ENCODE measurements at places on chromosomes 4 and X. TPM values are rescaled to one million over a fixed set of nuclear protein-coding genes. Genes with fewer than 3 reads are reported as not detected.

GRCh38 chr4:165612936-165613335 lies 234.1 kb downstream of the CPE start:
- no peak for DNase-seq

GRCh38 chrX:129606918-129607317 lies 47.8 kb downstream of the APLN start:
- peak; percentile 62 for DNase-seq

- no peak for DNase-seq
Measured at GRCh38 chr4:134702374-134702773, 500.8 kb upstream of the PABPC4L start.

- DNase-seq: no peak
Measured at GRCh38 chr4:87835197-87835596, 2.4 kb downstream of the MEPE start.

DNA sequence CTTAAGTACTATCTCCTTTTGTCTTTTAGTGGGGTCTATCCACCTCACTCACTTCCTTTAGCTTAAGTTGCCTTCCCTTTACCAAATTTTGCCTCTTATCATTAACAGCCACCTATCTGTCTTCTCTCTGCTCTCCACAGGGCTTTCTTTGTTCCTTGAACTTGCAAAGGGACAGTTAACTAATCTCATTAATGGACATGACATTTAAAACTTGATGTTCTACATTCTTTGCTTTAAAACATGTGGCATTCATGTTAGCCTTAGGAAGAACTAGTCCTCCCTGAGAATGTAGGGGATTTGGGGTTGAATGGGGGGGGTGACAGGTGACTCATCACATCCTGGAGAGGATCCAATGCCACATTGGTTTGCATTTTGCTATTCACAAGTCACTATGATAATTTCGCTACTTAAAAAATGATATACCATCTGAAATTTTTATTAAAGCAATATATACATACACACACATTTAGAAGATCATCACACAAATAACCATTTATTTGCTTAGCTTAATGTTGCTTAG lies 41.0 kb upstream of the DMD start:
- no peak for DNase-seq

DNA sequence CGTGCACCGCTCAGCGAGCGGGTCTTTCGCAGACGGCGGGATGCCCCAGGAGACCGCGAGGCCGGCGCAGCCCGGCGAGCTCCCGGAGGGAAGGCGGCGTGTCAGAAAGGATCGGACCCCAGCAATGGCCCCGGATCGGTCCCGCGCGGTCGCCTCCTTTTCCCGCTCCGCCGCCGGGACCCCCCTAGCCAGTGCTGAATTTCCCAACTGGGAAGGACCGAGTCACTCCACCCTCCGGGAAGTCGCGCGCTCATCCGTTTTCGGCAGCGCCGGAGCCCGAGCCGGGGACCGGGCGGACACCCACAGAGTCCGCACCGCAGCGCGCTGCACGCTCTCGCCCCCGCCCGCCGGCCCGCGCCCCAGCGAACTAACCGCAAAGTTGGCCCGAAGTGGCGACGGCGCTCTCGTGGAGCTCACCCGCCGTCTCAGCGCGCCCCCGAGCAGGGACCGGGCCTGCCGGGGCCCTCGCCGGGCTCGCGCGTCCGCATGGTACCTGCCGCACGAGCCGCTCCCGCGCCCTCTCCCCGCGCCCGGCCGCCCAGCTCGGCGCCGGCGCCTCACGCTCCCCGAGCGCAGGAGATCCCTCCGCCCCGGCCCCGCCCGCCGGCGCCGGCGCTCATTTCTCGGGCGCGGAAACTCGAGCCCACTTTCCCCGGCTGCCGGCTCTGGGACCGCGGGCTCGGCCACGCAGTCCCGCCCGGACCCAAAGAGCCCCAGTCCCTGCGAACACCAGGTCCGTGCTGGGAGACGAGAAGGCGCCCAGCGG lies at the start of gene FAT1:
Gene FAT1, minus strand, starts transcription at position 565 of the 766 bp plus-strand sequence. CDS start 14,029 bp downstream, outside the sequence.
- peak; percentile 78 for DNase-seq

GRCh38 chr4:93839704-93840103 lies 11.2 kb downstream of the ATOH1 start:
- DNase-seq: no peak

- no peak for DNase-seq
Measured at GRCh38 chrX:31706466-31706865, 634.6 kb upstream of the FTHL17 start.

- no peak for DNase-seq
Measured at GRCh38 chrX:143466130-143466529, 51.1 kb downstream of the SPANXN3 start.

- DNase-seq: no peak
Measured at GRCh38 chr4:166957451-166957850, 276.8 kb downstream of the SPOCK3 start.

DNA sequence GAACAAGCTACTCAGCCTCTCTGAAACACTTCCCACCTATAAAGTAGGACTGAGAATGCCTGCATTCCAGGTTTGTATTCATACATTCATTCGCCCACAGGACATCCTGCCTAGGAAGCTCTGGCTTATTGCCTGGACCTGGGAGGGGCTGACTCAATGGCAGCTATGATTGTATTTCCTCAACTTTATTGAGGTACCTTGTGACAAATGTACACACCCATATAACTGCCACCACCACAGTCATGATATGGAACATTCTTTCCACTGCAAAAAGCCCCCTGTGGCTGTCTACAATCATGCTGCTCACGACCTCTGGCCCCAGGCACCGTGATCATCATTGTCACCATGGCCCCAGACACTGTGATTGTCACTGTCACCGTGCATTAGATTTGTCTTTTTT lies 68.3 kb downstream of the ABLIM2 start:
- no peak for DNase-seq

DNA sequence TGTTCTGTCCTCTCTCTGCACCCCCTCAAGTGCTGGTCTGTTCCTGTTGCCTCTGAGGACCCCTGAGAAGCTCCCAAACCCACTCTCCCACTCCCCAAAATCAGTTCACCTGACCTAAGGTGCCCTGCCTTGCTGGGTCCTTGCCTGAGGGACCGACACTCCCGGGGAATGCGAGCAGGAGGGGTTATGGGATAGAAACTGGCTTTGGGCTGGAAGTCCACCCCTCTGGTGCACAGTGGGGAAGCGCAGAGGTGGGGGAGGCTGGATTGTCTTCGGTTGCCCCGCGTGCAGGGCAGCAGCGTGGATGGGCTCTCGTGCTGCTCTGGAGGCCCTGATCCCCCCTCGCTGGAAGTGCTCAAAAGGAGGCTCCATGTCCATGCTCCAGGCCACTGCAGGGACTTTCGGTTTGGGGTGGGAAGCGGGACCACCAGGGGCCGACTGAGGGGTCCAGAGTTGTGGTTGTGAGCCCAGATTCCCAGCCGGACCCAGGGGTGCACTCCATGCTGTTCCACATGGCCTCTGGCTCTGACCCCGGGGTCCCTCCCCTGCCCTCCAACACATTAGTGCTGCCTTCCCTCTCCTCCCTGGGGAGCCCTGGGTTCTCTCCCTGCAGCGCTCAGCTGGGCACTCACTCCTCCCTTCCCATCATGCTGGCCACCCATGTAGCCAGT lies 7.6 kb downstream of the SORCS2 start:
- no peak for DNase-seq

GRCh38 chr4:154421618-154422017 lies 70.0 kb downstream of the DCHS2 start:
- DNase-seq: no peak

DNA sequence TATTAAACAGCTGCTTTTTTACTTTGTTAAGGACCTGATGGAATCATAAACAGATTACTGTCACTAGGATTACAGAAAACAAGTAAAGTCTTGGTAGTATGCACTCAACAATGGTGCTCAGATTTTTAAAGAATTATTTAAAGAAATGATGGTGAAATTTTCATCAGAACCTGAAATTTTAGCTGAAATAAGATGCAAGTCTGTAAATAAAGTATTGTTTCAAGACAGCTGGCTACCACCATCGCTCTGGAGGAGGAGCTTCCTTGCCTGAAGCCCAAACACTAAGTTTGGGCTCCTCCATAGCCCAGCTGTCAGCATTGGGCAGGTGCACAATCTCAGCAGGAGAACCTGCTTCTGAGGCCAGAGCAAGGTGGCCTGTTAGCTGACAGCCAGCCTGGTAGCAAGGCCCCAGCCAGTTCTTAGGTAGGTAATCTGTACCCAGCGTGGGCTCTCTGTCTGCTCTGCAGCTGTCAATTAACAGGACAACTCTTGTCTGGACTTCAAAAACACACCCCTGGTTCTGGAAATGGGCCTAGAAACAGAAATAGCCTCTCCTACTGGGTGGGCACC lies 4.6 kb downstream of the GAB1 start:
- DNase-seq: no peak

GRCh38 chr4:20254511-20255250 lies 3.0 kb downstream of the SLIT2 start:
- no peak for DNase-seq

DNA sequence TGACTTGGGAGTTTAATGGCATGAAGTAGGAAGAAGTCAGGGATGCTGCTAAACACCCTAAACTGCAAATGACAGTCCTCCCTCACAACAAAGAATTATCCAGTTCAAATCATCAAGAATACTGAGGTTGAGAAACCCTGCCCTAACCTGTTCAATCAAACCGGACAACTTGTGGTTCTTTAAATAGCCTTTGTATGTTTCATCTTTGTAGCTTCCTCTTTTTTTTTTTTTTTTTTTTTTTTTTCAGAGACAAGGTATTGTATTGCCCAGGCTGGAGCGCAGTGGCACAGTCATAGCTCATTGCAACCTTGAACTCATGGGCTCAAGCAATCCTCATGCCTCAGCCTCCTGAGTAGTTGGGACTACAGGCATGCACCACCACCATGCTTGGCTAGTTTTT lies 52.5 kb upstream of the TTC29 start:
- DNase-seq: no peak

DNA sequence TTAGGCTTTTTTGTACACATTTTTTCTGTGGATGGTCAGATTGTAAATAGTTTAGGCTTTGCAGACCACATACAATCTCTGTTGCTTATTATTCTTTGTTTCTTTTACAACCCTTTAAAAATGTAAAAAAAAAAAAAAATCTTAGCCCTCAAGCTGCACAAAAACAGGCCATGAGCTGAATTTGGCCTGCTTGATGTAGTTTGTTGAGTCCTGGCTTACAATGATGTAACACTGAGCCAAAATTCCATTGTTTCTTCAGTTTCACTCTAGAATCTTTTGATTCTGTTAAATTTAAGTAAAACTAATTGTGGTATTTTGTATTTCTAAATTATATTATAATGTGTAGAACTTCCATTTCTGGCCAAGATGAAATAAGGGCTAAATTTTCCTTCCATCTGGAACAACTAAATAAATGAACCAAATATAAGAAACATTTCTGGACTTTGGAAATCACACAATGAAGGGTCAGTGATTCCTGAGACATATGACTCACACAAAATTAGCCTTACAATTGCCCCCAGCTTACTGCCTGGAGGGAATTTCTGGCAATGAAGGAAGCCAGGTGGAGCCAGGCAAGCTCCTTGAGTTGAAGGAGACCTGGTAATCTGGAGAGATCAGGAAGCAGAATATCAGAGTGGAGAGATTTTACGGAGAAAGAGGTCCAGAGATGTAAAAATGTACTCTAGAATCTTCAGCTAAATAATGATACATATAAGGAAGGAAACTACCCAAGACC lies 29.8 kb downstream of the IQCM start:
- DNase-seq: no peak

PPEF2 gene
- total RNA-seq: under 0.01 TPM

SLC6A8 gene
- 12.2 TPM for total RNA-seq

CT45A2 gene
- not detected for total RNA-seq

SULT1E1 gene
- total RNA-seq: 11.4 TPM

RENBP gene
- 2.4 TPM for total RNA-seq
